ENCODE measurements at places on chromosomes 6 and 20.

- no peak for DNase-seq
Measured at GRCh38 chr6:166679566-166679965, 52.5 kb upstream of the RPS6KA2 start.

DNA sequence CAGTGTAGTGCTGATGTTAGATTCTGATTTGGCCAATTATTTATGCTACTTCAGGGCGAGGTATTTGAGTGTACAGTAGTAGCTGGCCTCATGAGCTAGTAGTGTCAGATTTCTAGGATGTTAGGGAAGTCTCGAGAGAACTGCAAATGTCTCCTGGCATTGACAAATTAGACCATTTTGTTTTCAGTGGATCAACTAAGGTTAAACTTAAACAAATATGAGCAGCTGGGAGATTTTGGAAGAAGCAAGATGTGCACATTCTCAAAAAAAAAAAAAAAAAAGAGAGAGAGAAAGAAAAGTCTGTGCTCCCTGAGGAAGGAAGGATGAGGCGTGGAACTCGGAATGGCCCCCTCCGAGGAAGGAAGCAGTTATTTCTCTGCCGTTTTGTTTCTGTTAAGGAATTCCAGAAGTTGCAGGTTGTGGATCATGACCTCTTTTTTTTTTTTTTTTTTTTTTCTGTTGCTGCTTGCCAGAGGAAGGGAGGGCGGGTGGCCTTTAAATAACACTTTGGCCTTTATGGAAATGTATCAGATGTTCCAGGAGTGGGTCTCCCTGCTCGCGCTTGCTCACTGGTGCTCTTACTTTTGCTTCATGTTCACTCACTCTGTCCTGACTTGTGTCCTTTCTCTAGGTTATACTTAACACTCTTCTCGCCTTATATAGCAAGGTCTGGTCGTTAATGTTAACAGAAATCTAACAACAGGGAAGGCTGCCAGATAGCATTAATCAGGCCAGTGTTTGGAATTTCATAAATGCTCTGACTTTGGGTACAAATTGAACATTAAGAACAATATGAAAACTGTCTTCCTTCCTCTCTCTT lies 124.4 kb downstream of the TCP11 start:
- no peak for DNase-seq

DNA sequence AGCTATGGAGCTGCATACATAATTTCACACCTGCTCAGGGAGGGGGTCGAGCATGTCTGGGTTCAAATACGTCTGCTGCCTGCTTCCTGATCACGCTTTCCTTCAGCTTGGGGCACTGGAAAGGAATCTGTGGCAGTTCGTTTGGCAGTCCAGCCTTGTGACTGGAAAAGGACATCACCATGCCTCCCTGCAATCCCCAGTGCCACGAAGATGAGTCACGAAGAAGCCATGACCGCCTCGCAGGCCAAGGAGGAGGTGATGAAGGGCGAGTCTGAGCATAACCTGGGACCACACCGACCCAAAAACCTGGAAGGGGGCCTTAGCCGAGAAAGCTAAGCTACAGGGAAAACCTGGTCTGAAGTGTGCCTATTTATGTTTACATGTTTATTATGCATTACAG lies 13.1 kb downstream of the JAG1 start:
- no peak for DNase-seq

DNA sequence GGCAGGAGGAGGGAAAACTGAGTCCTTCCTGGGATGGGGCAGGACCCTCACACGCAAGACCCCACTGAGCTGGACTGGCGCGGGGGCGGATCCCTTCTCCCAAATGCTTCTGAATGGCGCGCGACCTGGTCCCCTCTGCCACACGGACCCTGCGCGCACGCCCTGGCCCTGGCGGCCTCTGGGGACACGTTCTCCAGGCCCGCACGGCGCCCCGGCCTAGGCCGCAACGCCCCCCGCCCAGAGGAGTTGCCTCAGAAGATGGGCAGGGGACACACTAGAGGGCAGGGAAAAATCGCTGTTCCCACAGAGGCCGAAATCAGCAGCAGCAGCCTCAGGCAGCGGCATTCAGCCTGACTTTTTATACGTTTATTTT lies 45.2 kb upstream of the OSTM1 start:
- DNase-seq, result no peak

- no peak for DNase-seq
Measured at GRCh38 chr6:169627736-169628607, 73.9 kb downstream of the WDR27 start.

DNA sequence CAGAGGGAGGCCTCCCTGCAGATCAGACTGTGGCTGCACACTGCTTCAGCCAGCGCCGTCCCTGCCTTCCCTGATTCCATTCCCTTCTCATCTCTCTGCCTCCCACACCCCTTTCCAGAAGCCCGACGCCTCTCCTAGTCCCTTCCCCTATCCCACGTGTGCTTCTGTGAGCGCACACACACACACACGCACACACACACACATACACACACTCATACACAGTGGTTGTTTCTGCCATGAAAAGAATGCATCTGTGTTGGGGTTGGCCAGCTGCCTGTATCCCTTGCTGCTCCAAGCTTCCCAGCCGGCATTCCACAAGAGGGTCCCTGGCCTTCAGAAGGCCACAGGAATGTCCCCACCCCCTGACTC lies 51.7 kb downstream of the MOCS1 start:
- DNase-seq, result no peak

DNA sequence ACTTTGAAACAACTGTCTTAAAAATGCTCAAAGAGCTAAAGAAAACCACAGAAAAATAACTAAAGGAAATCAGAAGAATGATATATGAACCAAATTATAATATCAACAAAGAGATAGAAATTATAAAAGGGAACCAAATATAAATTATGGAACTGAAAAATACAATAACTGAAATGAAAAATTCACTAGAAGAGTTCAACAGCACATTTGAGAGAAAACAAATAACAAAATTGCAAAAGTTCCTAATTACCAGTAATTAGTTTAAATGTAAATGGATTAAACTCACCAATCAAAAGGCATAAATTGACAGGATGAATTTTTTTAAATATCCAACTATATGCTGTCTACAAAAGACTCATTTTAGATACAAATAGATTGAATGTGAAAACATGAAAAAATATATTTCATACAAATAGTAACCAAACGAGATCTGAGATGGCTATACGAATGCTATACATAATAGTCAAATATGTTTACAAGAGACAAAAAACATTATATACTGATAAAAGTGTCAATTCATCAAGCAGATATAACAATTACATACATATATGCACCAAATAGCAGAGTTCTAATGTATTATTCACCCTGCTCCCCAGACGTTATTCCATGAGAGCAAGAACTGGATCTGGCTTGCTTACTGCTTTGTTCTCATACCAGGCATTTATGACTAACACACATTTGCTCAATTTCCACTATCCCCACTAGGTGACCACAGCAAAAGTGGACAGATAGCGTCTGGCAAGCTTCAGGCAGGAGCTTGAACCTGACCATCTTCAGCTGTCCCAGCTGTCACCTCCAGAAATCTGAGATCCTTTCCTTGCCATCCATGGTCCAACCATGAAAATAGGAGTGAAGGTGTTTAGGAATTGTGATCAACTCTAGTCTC lies 72.4 kb upstream of the SIRPA start:
- no peak for DNase-seq

DNA sequence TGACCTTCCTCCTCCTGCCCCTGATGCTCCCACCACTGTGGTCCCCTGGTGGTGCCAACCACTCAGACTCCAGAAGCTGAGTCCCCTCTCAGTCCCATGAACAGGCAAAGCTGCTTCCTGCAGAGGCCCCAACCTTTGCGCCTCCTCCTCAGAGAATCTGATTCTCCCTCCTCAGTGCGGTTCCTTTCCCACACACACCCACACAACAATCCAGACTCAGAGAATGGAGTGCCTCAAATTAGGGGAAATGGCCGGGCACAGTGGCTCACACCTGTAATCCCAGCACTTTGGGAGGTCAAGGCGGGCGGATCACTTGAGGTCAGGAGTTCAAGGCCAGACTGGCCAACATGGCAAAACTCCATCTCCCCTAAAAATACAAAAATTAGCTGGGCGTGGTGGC lies 23.0 kb downstream of the RIPOR3 start:
- DNase-seq, result no peak

GRCh38 chr20:59455402-59456341 lies 148.7 kb upstream of the PHACTR3 start:
- DNase-seq, result no peak

DNA sequence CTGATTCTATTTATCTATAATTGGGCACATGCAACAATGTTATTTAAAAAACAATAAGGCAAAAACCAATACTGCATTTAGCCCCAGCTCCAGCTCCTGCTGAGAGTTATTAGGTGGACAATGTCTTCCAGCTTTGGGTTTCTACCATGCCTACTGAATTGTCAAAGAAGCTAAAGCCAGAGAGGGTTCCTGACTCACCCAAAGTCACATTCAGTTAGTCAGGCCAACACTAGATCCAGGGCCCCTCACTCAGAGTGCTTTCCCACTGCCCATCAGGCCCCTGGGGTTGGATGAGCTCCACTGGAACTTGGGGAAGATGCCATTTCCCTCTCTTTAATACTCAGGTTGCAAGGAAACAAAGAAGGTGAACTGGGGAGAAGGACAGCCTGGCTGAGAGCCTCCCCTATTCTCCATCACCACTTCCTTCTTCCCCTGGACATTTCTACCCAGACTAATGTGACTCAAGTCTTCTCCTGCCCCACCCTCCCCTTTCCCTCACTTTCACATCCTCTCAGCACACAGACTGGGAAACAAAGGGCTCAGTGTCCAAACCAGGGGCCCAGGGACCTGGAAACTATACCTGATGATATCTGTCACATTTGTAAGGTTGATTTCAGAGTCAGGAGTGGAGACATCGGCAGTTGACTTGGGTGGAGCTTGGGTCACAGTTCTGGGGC lies 6.0 kb downstream of the TREM1 start:
- no peak for DNase-seq

DNA sequence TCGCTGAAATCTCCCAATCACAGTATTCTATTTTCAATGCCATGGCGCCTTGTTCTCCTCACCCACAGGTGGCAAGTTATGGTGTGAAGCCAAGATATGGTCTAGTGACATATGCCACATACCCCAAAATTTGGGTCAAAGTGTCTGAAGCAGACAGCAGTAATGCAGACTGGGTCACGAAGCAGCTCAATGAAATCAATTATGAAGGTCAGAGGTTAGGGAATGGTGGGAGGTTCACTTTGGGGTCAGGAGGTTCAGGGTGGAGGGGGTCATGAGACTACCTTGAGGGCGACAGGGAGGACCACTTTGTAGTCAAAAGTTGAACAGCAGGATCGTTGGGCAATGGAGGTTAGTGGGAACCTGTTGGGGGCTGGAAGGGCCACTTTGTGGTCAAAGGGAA lies 2.4 kb downstream of the CFB start:
- DNase-seq, result no peak

- no peak for DNase-seq
Measured at GRCh38 chr20:32792731-32793458, 26.9 kb upstream of the MAPRE1 start.

- no peak for DNase-seq
Measured at GRCh38 chr6:168885751-168886742, 367.6 kb downstream of the THBS2 start.

GRCh38 chr6:144055121-144055931 lies 40.0 kb downstream of the SF3B5 start:
- DNase-seq, result no peak

GRCh38 chr6:169963581-169964297 lies 212.3 kb downstream of the ERMARD start:
- no peak for DNase-seq

GRCh38 chr6:76644231-76644630 lies 571.8 kb upstream of the IMPG1 start:
- DNase-seq, result no peak

DNA sequence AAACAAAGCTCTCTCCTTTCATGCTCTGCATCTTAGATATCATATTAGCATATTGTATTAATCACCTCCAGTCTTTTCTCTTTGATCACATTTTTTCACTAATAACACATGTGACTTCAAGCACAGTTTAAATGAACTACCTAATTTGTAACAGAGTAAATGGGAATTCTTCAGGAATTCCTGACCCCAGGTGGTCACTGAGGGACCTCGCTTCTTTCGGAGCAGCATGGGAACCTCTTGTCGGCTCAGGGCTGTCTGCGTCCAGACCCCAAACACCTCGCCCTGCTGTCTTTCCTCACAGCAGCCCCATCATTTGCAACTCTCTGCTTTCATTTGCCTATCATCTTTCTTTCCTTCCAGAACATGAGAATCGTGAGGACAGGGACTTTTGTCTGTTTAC lies 103.5 kb downstream of the DACT2 start:
- DNase-seq, result no peak

GRCh38 chr6:163883984-163884383 lies 469.5 kb downstream of the QKI start:
- DNase-seq, result no peak

DNA sequence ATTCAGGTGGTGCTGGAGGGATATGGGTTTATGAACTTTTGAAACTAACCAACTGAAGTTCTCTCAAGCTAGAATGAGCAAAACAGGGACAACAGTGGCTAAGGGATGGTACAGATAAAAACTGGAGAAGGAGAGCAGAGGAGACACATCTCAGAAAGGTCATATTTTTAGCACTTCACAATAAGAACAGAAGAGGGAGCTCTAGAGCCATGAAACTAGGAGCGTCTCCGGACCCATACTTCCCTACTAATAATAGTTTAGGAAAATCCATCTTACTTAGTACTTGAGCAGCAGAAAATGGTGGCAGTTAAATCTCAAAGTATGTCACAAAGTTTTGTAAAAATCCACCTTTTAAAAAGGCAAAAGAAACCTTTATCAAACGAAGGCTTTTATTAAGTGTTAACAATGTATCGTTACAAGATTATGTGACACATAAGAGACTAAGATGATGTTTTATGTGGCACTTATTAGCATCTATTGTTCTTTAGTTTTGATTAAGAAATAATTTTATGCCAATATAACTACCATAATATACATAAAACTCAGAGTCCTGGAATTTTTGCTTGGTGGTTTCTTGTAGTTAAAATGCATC lies 278.6 kb downstream of the TBC1D32 start:
- no peak for DNase-seq

DNA sequence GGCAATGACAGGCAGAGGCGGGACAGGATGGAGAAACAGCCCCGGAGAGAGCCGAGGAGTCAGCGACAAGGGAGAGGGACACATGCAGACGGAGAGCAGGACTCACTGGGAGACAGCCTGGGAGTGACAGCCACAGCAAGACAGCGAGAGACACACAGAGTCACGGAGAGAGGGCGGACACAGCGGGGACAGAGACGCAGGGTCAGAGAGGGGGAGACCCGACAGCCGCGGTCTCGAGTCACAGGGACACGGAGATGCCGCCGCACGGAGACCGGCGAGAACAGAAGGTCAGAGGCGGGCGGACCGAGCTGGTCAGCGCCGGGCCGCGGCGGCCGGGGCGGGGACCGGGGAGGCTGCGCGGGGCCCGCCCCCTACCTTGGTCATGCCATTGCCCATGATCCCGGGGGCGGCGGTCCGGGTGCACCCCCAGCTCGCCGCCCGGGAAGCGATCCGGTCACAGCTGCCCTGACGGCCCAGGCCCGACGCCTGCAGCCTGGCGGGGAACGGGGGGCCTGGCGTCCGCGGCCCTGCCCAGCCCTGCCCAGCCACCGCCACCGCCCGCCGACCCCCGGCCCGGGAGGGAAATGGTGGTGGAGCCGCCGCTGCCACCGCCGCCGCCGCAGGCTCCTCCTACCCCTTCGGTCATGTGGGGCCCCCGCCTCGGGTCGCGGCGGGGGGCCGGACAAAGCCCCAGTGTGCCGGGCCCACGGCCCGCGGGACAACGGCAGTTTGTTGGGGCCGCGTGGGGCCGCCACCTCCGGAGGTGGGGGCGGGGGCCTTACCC lies at the start of the genes DUSP15 and TTLL9:
DUSP15 (minus strand) TSS at position 586 of the 784 bp plus-strand sequence; CDS start at position 396, 190 bp downstream.
TTLL9 (plus strand) TSS at position 693 of the 784 bp plus-strand sequence. CDS start 493 bp downstream, outside the sequence.
- no peak for DNase-seq

Measured in stimulated activated CD8-positive, alpha-beta memory T cell treated with anti-CD3 and anti-CD28 coated beads, Interleukin-15, amount 100 ng/mL, for 48 hours (primary cell).